Tibial artery (tissue), 4 donors: ENCODE measurements at places on chromosomes 7 and 10.

DNA sequence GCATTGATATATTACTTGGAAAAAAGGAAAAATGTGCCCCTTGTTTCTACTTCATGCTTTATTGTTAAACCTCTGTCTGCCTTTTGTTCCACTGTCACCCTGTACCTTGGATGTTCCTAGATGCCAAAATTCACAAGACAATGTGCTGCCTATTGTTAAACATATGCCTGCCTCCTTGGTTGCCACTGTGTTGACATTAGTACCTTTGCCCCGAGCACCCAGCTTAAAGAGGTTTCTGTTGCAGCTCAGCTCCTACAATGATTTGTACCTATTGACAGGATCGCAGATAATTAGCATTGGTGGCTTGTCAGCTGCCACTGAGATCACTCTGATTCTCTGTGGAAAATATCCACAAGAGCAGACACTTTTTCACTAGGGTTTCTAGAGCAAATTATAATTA lies 188.0 kb downstream of the KCND2 start:
- DNase-seq, result no peak

DNA sequence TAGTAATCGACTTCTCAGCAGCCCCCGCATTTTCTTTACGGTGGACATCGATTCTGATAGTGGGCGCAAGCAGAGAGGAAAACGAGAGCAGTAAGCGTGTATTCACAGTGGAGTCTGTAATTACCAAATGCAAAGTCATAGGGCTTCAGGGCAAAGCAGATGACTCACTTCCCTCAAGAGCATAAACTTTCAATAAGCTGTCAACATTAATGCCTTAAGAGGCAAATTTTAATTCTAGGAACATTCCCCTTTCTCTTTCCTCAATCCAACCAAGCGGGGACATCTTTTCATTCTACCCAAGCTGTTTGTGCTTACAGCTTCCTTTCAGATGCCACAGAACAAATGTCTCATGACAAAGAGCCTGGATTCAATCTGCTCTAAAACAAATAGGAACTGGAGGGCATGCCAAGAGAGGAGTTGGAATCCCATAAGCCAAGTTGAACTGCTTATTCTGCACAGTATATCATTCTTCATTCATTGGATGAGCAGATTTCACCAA lies 48.6 kb downstream of the MALSU1 start:
- DNase-seq, result no peak

GRCh38 chr10:37700886-37701780 lies 156.3 kb downstream of the ZNF248 start:
- DNase-seq, result peak; percentile 60

DNA sequence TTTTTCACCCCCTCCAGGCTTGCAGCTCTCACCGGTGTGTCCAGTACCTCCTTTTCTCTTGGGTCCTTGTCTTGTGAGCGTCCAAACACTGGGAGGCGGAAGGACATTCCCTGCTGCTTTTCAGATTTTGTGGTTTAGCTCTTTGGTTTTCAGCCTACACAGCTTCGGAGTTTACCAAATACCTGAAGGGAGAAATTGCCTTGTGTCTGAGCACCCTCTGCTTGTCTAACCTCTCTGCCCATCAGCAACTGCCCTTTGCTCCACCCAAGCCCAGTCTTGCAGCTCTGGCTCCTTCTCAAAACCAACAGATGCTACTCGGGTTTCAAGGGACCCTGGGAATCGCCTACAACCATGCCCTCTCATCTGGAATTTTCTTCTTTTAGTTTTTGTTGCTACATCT lies 519.1 kb upstream of the IGFBP3 start:
- no peak for DNase-seq

- no peak for DNase-seq
Observed at GRCh38 chr10:24168258-24169170, 40.4 kb upstream of the KIAA1217 start.

- DNase-seq, result no peak
Observed at GRCh38 chr7:80264769-80265495, 130.3 kb downstream of the GNAI1 start.

DNA sequence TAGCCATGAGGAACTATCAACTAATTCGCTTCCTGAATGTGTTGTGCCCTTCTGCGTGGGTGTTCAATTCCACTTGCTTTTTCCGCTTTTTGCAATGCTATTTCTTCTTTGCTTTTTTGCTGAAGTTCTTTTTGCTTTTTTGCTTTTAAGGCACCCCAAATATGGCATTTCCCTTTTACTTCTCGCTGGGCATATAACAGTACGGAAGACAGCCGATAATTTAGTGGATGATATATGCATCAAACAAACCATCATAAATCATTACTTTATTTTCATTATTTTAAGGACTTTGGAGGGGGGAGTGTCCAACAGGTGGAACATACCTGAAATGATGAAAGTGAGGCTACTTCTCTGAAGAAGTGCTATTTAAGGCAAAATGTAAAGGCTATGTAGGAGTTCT lies 277.0 kb upstream of the MTPN start:
- no peak for DNase-seq

DNA sequence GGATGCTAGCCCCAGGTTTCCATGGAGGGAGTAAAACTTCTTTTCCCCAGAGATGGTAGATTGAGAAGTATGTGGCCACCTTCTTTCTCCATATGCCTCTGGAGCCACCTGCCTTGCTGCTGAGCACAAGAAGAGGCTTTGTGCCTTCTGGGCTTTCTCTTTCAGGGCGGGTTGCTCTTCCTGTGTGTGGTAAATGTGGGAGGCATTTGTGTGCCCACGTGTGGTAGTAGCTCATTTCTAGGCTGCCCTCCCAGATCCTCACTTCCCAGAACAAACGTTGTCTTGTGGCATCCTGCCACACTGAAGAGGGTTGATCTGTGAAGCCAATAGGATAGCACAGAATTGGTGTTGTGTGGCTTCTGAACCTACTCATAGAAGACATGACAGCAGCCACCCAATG lies 342.0 kb upstream of the PODXL start:
- no peak for DNase-seq

GRCh38 chr10:75108684-75109458 lies 2.6 kb upstream of the SAMD8 start:
- no peak for DNase-seq

GRCh38 chr10:86361156-86362128 lies 5.2 kb downstream of the GRID1 start:
- DNase-seq, result peak; percentile 50

DNA sequence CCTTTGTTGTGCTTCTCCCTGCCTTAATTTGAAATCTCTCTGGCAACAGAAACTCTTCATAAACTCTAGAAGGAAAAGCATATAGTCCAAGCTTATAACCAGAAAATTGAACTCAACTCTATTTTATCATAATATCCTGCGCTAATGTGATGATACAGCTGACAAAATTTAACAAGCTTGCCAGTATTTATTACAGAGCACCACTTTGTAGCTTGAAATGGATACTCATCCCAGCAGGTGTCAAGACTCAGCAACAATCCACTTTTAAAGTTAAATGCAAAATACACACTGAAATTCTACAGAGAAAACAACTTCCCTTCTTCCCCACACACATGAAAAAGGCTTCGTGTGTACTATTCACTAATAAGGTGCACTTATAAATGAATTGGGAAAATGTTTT lies 228.9 kb downstream of the AGMO start:
- DNase-seq, result no peak

DNA sequence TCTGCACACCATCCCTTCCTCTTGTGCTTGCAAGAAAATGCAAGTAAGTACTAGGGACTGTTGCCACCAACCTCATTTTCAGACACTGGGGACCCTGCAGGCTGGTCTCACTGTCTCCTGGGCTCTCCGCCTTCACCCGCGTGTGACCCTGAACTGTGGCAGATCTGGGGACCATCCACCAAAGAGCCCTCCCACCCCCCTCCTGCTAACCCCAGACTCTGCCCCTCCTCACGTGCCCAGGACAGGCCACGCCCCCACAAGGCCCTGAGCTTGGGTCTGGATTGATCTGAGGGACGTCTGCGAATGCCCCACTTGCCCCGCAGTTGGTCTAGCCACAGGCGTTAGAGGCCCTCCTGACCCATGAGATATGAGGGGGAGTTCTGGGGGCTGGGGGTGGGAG lies 8.1 kb downstream of the CNPY1 start:
- no peak for DNase-seq

DNA sequence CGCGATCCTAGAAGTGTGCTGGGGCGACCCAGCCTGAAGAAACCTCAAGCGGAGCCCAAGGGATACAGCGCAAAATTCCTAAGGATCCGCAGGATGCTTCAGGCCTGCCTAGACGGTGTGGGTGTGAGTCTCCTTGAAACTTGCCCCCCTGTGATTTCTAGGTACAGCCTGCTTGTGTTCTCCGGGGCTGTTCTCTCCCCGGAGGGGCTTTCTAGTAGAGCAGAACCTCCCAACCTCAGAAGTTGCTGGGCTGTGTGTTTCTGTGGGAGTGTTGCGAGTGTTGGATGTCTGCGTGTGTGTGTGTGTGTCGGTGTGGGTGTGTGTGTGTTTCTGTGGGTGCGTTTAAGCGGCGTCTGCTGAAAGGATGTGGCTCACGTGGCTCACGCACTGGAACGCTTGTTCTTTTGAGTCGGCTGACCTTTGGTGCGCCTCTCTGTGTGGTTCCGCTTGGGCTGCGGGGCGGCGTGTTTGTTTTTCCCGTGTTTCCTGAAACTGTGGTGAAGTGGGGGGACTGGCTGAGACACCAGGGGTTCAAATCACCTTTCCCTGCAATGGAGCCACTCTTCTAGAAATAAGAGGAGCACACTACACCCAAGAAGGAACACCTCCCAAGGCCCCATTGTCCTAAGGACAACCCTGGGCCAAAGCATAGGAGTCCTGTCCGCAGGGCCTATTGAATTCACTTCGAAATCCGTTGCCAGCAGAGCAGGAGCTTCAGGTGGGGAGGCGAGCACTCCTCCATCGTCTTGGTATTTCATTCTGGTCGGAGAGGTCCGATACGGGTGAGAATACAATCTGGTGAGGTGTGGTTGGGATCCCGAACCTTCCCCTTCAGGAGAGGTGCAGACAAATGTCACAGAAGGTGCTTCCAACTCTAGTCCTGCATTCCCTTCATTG lies 25.1 kb upstream of the ZNF273 start:
- DNase-seq, result peak; percentile 39

GRCh38 chr7:33774762-33775523 lies 130.4 kb upstream of the BMPER start:
- DNase-seq, result peak; percentile 76

GRCh38 chr7:141911391-141911790 lies 4.8 kb upstream of the OR9A4 start:
- no peak for DNase-seq

DNA sequence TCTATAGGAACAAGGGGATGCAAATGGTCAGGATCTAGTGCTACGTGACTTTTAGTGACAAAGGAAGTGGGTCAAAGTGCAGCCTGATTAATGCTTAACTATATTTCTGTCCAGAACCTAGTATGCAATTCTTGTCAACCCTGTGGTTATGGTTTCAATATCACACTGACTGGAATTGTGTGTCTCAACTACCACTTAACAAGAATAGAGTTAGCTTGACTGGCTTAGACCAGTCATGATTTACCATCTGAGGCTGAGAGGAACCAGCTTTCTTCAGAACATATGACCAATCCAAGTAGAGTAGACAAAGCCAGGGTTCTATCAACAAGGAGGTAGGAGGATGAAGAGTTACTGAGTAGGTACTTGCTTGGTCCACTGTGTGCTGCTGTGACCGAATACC lies 54.4 kb downstream of the MYPN start:
- DNase-seq, result no peak

DNA sequence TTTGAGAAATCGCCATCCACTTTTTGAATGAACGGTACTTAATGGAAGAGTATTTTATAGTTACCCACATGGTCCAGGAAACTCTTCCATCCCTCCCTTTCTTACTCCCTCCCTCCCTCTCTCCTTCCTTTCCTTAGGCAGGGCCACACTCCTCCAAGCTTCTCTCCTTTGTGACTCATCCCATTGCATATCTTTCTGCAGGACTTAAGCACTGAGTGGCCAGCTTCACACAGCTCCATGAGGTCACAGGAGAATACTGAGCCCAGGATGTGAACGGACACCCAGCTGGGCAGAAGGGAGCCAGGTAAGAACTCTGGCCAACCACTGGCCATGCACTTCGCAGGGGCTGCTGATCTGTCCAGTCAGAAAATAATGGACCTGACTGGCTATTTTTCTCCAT lies 189.7 kb upstream of the ADCY1 start:
- DNase-seq, result no peak

DNA sequence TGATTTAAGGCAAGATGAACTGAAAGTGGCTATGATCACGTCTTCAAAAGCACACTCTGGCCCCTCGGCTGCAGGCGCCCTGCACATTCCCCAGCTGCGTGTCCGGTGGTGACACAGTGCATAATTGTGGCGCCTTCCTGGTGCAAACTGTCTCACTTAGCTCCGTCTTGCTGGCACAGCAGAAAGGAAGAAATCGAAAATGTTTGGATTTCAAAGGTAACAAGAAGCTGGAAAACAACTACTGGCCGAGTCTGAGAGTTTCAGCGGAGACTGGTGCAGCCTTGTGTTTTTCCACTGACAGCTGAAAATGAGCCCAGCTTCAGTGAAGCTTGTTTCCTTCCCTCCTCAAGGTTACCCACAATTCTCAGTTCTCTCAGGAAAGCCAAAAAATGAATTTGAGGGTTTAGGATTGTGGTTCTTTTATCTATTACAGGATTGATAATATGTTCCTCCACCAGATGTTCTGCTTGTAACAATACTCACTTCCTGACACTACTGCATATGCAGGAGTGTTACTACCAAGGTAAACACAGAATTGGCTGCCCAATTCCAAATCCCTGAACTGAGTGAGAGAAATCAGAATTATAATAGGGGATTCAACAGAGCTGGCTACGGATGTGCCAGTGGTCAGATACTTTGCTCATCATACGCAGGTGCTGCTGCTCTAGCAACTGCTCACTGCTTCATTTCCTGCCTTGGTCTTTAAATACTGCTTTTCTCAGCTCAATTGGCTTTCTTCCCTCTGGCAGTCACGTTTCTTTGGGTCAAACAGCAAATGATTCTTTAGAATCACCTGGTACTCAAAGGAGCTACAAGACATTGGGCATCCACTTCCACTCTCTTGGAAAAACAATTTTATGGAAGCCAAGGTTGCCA lies 63.7 kb downstream of the TRUB1 start:
- no peak for DNase-seq
